ENCODE measurements at places on chromosomes 3 and 15.

- DNase-seq, result no peak
Measured at GRCh38 chr3:70882104-70882503, 569.7 kb upstream of the MDFIC2 start.

DNA sequence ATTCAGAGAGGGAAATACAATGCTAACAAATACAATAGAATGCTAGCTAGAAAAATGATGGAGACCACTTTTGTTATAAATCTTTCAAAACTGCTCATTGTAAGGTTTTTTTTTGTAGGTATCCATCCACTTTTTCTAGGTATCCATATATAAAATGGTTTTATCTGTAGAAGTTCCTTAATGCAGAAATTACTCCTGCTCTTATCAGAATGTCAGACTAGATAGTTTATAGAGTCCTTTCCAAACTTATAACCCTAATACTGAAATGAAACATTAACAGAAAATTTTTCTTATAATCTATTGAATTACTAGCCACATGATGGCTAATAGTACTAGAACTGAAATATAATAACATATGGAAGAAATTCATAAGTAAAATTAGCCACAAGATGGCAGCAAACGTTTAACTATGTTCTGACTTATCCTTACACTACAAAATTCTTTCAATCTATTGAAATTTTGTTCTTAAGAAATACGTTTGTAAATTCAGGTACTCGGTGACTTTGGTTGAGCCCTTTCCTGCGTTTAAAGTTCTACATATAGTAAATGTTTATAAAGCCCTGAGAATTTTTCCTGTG, 58.5 kb downstream of the ECT2 start:
- DNase-seq, result no peak

- no peak for DNase-seq
Measured at GRCh38 chr3:145785668-145786067, 375.3 kb downstream of the PLOD2 start.

- peak; percentile 64 for DNase-seq
Measured at GRCh38 chr15:96336596-96337364, 6.3 kb downstream of the NR2F2 start.

DNA sequence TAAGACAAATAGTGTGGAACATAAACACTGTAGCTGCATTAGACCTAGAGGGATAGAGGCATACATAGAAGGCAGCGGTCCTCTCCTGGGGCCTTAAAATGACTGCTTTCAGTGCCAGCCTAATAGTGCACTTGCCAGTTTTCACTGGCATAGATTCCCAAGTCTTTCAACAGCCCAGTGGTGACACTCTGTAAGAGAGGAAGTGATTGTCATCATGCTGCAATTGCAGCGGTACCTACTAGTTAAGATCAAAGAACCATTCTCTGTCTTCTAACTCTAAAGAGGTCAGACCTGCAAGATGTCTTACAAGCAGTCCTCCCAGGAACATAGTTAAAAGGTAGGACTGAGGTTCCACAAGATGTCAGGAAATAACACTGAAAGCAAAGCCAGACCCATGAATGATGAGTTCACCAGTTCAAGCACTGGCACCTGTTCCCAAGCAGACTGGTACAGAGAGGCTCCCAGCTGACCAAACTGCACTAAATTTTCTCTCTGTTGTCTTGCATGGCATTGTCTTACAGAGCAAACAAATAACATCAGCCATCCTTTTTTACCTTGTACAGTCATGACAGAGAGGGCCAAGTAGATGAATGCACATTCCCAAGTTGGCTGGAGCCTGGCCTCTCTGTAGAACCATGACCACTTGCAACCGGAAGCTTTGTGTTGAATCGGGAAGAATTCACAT, 100.5 kb upstream of the SKOR1 start:
- DNase-seq, result no peak

DNA sequence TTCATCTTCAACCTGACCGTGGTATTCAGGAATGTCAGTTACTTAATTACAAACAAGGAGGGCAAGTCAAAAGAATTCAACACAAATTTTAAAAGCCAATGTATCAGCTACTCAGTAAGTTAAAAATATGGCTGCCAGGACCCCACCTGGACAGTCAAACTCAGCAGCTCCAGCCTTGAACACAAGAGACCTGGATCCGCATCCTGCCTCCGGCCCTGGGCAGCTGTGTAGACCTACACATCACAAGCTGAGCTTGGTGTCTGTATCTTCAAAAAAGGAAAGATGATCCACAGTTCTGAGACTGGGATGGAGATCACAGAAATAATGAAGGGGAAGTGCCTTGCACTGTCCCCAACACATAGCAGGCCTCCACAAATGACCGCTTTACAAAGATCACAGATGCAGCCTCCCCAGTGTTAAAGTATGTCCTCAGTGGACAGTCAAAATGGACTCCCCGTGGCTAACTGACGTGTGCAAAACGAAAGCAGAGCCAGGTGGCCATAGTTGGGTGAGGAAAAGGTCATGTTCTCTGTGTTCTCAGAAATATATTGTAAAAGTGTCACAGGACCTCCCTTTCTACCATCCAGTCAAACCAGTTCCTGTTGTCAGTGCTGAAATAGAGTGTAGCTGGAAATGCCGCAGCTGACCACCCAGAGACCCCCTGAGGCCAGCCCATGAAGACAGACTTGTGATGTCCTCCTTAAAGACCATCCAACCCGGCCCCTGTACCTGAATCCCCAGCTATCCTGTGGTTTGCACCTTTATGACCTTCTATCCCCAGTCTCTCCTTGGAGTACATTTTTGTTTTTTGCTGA, 168.5 kb upstream of the NSMCE3 start:
- DNase-seq, result peak; percentile 58

- DNase-seq, result no peak
Measured at GRCh38 chr3:42492508-42493080, 9.8 kb upstream of the VIPR1 start.

DNA sequence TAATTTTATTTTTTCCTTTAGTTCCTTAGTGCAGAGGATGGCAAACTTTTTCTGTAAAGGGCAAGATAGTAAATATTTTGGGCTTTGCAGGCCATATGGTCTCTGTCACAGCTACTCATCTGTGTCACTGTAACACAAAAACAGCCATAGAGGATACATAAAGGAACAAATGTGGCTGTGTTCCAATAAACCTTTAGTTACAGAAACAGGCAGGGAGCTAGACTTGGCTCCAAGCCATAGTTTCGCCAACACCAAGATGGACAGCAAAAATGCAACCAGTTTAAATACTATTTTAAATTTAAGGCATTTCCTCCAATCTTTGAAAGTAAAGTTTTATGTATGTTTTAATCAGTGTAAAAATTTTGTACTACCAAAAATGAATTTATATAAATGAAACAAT, 753.4 kb downstream of the FHIT start:
- no peak for DNase-seq

GRCh38 chr3:146078031-146078430, 83.0 kb downstream of the PLOD2 start:
- no peak for DNase-seq
